Fibroblast of upper back skin (primary cell): ENCODE measurements at places on chromosomes 2 and 18.
A peak's percentile ranks its signal among the peaks of the same experiment; 100 is the strongest.

DNA sequence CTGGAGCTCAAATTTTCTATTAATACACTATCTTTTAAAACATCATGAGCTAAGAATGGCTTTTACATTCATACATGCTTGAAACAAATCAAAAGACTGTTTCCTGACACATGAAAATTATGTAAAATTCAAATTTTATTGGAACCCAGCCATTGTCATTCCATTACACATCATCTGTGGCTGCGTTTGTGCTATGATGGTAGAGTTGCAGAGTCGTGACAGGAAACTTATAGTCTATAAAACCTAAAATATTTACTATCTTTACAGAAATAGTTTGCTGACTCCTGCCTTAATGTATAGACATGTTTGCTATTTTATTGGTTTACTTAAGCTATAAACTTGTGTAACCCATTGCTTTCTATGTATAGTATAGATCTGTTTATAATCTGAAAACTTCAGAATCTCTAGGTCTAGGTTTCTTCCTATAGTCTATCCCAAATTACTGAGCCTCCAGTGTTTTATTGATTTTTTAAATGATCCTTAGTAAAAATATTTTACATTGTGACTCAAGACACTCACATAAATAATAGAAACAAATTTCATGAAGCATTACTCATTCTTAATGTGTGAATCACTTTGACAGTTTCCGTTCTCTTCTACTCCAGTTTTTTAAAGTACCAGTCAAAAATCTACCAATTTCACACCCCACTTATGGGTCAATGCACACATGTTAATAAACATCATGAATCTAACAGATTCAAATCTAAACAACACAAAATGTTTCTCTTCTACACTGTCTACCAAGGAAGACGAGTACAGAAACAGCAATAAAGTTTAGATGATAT lies 26.4 kb upstream of the MRPL19 start:
- DNase-seq = peak; percentile 31

DNA sequence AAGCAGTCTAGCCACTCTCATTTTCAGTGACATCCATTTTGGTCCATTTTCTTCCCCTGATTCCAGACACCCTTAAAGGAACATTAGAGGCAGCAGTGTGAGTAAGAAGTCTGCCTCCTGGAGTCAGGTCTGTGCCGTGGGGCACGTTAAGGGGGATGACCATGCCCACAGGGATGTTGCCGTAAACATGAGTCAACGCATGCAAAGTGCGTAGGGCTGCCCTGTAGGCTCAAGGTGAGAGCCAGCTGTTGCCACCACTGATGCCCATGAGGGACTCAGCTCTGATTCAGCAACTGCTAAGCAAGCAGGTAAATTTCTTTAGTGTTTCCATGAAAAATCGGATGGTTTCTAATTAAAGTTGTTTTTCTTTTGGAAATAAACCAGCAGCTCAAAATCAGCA lies 61.4 kb upstream of the TFCP2L1 start:
- DNase-seq = no peak

GRCh38 chr2:20593072-20594034 lies 57.5 kb downstream of the HS1BP3 start:
- DNase-seq = peak; percentile 58

DNA sequence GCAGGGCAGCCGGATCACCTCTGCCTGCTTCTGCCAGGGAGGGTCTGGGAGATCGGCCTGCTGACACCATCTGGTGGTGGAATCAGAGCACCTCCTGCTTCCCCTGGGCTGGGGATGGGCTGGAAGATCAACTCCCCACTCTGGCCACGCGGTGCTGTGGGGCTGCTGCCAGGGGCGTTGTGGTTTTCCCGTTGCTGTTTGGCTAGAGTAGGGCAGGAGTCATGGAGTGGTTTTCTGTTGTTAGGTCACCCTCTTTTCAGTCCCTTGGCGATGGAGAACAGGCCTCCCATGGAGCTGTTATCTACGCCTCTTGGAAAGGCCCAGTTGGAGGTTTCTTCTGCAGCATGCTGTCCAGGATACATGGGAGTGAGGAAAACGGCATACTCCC lies 15.2 kb downstream of the BCL2L11 start:
- peak; percentile 48 for DNase-seq

DNA sequence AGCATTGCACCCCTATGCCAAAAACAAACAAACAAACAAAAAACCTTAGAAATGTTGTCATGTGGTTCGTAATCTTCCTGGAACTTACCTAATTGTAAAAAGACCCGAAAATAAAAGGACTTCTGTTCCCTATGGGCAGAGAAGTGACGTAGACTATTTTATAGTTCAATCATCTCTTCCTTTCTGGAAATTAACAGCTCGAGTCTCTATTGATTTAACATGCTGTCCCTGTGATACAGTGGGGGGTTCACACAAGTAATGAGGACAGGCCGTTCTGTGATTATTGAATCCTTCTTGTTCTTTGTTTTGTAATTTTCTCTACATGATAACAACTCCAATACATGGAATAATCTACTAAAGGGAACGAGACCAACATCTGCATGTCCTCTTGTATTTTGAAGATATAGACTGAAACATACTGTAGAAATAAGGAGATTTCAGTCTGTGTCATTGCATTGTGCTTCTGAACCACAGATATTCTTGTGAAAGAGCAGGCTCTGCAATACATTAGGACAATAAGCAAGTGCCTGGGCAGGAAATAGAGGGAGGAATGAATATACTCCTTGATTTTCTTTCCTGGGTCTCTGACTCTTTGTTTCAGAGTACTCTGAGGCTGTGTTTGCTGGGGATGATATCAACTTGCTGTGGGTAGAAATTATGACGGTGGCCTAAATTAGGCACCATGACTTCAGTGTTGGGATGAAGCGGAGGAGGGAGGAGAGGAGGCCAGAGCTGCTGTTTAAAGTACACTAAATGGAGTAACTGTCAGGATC lies 65.7 kb upstream of the PPM1B start:
- DNase-seq = no peak

- no peak for DNase-seq
Observed at GRCh38 chr2:8234757-8235374, 447.0 kb upstream of the ID2 start.

DNA sequence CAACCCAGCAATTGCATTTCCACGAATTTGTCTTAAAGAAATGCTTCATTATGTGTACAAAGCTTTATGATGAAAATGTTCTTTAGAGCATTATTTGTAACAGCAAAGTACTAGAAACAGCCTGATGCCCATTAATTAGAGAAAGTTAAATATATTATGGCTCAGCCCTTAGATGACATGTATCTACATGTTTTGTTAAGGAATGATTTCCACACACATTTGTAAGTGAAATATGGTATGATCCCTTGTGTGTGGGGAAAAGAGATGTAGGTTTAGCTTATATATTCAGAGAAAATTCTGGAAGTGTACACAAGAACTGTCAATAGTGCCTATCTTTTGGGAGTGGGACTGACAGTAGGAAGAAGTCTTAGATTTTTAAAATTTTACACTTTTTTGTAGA lies 3.8 kb upstream of the PTPN4 start:
- DNase-seq = no peak

GRCh38 chr2:145654156-145654555 lies 1134.2 kb upstream of the ZEB2 start:
- DNase-seq = no peak

DNA sequence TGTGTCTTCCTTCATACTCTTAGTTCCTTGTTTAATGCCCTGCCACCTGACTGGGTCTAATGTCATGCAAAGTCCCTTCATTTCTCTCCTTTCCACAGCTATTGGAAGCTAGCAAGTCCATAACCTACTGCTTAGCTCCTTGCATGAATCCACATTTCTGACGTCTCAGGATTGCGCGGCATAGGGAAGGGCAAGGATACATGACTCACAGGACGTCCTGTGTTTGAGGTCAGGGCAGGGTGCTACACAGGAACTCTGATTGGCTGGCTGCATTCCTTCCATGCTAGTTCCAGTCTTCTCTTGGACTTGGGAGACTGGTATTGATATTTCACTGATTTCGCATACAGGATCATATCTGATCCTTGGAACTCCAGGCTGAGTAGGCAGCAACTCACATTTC lies 137.9 kb downstream of the CDH2 start:
- DNase-seq = peak; percentile 32

DNA sequence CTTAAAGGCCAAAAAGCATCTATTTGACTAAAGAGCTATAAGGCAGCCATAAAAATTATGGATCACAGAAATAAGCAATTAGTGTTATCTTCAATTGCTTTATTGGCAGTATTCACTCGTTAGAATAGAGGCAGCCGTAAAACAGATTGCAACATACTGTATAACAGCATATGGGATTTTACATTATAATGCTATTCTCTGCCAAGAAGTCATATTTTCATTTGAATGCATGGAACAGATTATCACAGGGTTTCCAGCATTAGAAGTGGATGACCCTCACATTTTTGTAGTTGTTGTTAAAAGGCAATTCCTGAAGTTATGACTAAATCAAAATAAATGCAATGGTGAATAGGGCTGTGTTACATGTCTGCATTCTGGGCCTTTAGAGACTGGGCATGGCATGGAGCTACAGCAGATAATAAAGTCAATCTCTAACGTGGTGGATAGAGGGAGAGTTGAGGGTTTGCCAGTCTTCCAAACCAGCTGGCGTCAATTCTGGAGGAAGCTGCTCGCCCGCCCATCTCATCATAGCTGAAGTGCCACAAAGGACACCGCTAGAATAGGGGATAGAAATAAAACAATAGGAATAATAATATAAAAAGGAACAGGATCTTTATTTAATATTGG lies 155.4 kb upstream of the VRK2 start:
- DNase-seq = peak; percentile 74

GRCh38 chr2:190607014-190607597 lies 41.8 kb upstream of the NAB1 start:
- peak; percentile 81 for DNase-seq

- DNase-seq = no peak
Observed at GRCh38 chr2:188517549-188518215, 226.0 kb downstream of the GULP1 start.

- DNase-seq = no peak
Observed at GRCh38 chr2:101574622-101575021, 99.7 kb upstream of the RFX8 start.
